GM13977 (cell line): ENCODE measurements at places on chromosomes 7 and 10.
A peak's percentile ranks its signal among the peaks of the same experiment; 100 is the strongest.

- no peak for DNase-seq
Measured at GRCh38 chr7:46489106-46489505, 568.0 kb upstream of the IGFBP3 start.

DNA sequence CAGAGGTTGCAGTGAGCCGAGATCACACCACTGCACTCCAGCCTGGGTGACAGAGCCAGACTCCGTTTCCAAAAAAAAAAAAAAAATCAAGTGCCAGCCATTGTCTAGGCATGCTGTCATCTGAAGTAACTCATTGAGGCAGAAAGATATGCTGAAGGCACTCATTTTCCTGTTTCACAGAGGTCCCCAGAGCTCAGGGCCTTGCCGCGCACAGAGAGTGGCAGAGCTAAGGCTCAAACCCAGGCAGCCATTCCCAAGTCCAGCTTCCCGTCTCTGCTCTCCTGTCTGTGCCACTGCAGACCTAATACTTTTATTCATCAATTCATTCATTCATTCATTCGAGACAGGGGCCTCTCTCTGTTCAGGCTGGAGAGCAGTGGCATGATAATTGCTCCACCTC, 3.5 kb downstream of the GRIFIN start:
- DNase-seq: no peak

DNA sequence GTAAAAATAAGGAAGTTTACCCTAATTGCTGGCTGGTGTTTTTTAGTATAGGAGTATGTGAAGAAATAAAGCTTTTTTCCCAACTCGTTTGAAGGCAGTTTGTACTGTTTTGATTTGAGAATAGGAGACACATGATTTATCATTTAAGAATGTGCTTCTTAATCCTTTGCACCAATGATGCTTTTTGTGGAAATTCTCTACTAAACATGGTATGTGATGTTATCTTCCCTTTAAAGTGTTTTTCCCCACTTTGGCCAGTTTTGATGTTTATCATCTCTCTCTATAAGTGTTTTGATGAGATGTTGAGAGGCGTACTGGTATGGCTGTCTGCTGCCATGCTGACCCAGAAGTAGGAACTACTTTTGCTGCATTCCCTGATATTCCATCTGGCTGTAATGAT, 85.1 kb downstream of the SUGCT start:
- no peak for DNase-seq

DNA sequence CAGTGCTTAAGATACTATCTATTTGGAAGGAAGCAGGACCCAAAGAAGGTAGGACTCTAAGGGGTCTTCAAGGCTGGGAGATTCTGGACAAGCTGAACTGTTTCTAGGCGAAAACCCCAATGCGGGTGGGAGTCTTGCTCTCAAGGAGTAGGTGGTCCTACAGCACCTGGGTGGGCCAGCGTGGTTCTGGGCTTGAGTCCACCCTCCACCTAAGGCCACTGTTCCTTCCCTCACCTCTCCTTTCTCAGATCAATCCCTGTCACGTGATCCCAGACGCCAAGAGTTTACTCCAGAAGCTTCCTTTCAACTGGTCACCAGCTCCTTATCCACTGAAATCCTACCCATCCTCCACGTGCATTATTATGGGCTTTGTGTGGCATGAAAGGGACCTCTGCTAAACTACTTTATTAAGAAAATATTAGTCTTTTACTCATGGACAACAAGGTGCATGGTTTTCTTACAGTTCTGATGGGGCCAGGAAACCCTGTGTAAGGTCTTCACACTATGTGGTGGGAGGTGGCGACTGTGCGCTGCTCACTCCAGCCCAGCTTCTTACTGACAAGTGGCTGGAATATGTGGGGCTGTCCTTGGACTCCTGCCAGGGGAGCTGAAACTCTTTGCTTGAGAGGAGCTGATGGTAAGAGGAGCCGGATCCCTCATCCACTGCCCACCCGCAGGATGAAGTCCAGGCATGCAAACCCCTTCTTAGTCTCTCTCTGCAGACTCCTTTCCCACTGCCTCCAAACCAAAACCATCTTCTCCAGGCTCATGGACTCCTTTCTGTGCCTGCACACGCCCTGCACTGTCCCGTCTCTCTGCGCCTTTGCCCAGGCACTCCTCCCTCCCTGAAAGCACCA, 1.6 kb downstream of the ZNF746 start:
- DNase-seq: no peak

DNA sequence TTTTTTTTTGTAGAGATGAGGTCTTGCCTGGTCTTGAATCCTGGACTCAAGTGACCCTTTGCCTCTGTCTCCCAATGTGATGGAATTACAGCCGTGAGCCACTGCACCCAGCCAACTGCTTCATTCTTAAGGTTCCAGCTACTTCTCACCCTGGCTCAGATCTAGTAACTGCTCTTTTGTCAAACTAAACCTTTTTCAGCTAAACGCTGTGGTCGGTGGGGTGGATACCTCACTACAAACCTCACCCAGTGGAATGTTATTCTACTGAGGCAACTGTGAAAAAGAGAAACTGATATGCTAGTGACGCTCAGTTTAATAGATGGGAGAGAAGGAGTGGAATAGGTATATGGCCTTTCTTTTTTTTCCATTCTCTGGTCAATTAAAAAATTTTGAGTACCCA, 1.7 kb upstream of the MRLN start:
- no peak for DNase-seq

GRCh38 chr10:22723343-22723779, 9.0 kb upstream of the PIP4K2A start:
- DNase-seq: peak; percentile 38

- DNase-seq: no peak
Measured at GRCh38 chr7:105209433-105209832, 179.3 kb downstream of the SRPK2 start.

DNA sequence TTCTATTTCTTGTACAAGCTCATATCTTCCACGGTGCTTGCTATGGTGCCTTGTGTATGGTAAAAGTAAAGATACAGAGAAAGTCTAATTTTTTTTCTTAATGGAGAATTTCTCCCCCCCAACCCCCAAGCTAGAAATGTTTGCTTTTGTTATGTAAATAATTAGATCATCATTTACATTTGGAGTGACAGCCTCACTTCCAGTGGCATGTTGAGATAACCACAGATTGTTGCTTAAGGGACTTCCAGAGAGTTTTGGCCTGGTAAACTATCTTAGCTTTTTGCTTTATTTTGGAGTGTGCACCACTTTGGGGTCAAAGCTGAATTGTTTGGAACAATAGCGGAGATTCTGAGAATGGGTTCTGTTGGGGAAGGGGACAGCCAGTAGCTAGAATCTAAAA, 129.7 kb downstream of the ZNF365 start:
- no peak for DNase-seq

DNA sequence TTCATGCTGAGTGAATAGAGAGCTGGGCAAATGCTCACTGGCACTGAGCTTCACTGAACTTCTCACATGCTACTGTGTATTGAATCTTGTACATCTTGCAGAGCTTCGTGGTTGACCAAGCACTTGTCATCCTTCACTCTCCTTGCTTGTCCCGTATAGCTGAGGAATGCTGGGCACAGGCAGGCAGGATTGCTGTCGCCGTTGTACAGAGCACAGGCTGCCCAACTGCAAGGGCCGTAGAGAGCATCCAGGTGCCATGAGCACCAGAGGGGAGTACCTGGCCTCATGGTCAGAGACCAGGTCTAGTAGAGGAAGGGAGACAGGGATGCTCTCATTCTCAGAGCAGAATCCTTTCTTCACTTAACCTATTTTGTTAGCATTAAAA, 99.8 kb upstream of the RET start:
- DNase-seq: no peak

GRCh38 chr7:30162133-30162532, 27.3 kb downstream of the MTURN start:
- no peak for DNase-seq

DNA sequence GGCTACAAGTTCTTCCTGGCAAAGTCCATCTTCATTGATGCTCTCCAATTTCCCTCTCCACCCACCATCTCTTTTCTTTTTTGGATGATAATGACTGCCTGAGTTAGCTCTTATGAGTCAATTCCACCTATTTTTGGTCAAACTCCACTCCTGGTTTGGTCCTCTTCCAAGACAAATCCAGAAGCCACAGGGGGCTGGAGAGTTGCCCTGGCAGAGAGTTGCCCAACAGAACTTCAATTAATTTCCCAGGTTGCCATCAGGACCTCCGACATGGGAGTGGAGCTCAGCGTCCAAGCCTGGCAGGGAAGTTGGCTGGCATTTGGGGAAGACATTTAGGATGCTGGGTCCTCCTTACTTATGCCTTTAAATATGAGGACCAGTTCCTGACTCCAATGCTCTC, 29.2 kb upstream of the KCNMA1 start:
- no peak for DNase-seq

DNA sequence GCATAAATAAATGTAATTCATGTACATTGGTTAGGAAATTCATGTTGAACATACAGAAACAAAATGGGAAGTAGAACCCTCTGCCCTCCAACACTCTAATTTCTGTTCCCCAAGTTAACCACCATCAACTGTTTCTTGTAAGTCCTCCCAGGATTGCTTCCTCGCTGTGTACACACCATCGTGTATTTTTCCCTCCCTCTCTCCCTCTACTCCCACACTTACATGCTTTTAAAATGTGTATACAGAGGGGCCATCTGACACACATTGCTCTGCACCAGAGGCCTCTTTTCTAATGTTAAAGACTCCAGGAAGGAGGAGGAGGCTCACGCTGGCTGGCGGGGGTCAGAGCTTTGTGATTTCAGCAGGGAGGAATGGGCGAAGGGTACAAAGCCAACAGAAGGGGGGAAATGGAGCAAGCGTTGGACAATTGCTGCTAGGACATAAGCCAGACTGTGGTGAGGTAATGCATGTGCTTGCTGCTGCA, 1.9 kb upstream of the EPHA1 start:
- no peak for DNase-seq

DNA sequence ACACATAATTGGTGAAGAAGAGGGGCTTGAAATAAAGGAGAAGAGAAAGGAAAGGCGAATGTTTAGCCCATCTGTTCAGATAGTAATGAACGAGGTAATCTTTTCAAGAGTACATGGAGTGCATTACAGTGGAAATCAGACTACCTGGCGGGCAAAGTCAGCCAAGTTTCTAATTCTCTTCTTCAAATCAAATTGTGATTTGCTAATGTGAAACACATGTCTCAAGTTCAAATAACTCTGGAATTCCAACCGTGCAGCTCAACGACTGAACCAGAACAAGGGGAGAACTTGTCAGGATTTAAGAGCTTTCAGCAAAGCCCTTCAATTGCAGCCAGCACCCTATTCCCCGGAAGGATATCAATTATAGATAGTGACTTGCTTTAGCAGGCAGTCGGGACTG, 216.9 kb downstream of the GLI3 start:
- DNase-seq: no peak

DNA sequence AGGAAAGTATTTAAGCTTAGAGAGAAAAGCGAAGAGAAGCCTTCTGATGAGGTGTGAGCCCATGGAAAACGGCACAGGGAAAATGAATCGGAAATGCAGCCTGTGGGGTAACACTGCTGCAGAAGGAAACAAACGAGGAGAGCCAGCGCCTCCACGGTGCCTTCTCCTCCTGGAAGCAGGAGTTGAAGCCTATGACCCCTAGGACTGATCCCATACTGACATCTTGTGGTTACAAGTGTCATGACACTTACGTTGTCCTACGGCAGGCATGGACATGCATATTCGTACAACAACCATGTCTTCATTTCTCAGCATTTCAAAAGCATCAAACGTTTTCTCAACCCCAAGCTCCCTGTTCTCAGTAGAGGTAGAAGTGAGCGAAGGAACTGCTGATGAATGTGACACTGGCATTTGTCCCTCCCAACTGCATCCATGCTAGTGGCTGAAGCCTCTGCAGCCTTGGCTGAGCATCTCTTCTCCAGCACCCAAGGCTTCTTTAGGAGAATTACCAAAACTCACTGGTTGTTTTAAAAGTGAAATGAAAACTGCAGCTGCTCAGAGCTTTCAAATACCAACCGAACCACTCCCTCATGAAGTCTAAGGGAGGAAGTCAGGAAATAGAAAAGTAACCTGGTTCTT, 160.2 kb downstream of the JAZF1 start:
- DNase-seq: peak; percentile 70

DNA sequence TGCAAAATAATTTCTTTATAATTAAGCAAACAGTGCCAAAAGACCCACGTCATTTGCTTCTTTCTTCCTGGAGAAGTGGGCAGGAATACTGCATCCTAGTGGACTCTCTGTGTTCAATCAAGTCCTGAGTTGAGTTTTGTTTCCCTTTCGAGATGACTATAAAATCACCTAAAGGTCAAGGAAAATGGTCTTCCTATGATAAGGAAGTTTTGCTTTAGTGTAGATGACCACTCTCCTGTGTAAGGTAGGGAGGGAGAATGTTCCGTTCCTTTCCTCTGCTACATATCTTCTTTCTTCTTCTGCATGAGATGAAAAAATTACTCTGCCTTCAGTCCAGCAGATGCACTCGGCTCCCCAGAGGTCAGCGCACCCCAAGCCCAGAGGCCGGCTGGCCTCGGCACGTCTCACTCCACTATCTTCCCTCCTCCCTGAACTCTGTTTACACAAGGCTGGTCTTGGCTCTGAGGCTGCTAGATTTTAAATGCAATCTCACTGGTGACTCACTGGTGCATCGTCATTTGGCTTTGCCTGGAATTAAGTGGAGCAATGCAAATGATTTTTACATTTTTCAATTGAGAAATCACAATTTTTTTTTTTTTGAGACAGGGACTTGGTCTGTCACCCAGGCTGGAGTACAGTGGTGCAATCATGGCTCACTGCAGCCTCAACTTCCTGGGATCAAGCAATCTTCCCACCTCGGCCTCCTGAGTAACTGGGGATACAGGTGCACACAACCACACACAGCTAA, 18.6 kb upstream of the VDAC2 start:
- DNase-seq: no peak

DNA sequence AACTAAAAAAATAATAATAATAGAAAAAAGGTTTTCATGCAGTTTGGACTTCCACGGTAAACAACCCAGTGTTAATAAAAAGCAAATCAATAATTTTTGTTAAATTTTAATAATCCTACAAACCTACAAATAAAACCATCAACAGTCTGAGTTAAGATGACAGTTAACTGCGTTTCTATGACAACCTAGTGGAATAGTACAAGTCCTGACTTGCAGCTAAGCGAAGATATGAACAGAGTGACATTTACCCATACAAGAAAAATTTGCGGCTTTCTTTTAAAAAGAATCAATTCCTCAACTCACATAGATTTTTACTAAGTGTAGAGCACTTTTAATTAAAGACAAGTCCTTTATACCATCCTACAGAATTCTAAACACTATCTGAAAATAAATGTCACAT, 35.6 kb downstream of the VPS41 start:
- DNase-seq: no peak

DNA sequence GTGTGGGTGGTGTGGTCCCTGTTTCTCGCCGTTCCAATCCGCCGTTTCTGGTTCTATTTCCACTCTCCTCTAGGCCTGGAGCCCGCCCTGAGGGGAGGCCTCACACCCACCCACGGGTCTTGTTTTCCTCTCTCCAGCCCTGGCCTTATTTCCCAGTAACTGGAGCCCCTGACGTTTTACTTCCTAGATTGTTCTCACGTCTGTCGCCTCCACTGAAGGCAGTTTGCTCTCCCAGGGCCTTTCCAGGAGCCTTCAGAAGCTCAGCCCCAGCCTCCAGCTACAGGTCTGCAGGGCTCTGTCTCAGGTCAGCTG, 30.6 kb downstream of the CFAP46 start:
- DNase-seq: no peak
